Stimulated activated CD8-positive, alpha-beta memory T cell treated with anti-CD3 and anti-CD28 coated beads, Interleukin-2, amount 100 ng/mL, for 48 hours (primary cell): ENCODE measurements at places on chromosomes 12 and 14.

DNA sequence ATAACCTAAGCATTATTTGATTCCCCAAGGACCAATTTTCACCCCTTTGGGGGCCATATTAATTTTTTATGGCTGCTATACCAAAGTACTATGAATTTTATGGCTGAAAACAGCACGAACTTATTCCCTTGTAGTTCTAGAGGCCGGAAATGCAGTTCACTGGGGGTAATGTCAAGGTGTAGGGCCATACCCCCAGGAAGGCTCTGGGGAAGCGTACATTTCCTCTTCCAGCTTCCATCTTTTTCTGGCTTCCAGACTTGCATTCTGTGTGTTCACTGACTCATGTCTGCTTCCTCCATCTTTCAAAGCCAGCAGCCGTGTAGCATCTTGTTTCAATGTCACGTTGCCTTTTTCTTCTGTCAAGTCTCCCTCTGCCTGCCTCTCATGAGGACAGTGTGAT lies 133.5 kb downstream of the BICD1 start:
- DNase-seq = no peak

- DNase-seq = no peak
Measured at GRCh38 chr14:71246539-71246938, 339.3 kb downstream of the PCNX1 start.

- no peak for DNase-seq
Measured at GRCh38 chr12:128052331-128052730, 214.6 kb upstream of the TMEM132C start.

DNA sequence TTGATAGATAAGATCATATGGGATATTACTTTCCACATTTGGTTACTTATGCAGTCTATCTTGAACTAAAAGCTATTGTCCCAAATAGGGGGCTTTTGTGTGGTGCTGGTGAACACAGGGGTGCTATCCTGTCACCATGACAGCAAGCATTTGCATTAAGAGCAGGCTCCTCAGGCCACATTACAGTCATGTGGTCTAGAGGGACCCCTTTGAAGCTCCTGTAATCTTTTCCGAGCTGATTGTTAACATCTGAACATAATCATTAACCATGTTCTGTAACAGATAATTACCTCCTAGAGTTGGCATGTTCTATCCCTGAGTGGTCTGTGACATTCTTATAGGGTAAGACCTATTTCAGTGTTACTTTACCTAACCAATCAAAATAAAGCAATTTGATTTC lies 178.8 kb downstream of the KTN1 start:
- DNase-seq = no peak

DNA sequence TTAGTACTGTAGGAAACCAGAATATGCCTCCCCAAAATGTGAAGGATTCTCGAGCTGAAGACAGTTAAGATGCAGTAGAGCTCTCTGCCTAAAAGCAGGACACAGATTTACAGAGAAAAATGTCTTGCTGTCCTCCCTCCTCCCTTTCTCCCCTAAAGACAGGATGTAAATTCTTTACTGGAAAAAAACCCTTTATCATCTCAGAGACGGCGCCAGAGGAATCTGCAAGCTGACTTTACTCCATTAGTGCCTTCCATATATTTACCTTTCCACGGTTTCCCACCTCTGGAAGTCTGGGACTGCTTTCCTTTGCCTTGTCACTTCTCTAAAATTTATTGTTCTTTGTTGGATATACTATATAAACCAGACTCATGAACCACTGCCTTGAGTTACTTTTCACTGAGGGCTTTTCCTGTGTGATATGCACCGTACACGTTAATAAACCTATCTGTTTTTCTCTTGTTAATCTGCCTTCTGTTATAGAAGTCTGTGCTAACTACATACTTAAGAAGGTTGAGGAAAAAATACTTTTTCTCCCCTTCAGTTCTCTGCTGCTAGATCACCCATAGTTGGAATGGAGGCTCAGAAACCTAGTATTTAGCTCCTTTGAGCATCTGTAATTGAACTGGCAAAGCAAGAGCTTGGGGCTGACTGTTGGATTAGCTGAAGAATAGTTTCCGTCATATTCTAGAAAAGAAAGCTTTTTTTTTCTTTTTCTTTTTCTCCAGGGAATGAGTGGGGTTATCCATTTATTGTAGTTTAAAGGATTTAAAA lies 99.9 kb downstream of the RAD51B start:
- DNase-seq = no peak

DNA sequence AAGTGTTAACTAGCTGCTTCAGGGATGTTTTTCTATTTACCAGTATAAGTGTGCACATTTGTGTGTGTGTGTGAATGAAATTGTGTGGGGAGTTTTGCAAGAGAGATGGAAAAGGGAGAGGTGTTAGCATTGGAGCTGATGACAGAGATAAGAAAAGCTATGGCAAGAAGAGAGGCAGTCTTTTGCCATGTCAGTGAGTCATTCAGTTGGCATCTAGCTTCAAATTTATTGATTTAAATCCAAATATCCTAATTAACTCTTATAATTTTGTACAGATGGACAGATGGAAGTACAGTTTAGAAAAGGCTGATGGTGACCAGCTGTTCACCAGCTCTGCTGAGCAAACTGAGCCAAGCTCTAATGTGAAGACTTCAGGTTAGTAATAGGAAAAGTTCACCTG lies 3.3 kb upstream of the BHLHE41 start:
- no peak for DNase-seq

GRCh38 chr12:87428701-87429277 lies 600.4 kb downstream of the C12orf50 start:
- DNase-seq = no peak

DNA sequence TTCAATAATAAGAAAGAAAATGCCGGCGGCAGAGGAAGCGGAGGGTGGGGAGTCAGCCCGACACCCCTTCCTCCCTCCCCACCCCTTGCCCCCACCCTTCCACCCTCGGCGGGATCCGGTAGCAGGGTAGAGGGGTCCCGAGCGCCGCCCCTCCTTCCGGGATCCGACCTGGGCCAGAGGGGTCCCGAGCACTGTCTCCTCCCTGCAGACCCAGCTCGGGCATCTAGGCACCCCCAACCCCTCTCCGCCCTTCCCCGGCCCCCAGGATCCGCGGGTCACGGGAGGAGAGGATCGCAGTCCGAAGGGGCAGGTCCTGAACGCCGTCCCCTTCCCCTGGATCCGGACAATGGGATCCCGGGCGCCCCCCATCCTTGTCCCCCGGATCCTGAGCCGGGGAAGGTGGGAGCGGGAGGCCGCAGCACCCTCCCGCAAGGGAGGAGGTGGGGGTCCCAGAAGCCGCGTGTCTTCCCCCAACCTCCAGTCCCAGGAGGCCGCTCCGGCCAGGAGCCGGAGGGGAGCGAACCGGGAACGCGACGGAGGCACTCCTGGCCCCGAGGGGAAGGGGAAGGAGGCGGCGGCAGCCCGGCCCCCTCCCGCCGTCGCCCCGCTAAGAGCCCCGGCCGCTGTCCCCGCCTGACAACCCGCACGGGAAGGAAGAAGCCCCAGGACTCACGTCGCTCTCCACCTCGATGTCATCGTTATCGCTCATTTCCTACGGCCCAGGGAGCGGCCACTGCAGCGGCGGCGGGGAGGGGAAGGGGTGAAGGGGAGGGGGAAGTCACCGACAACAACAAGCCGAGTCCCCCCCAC lies 481 bp downstream of the MAX start:
- peak; percentile 14 for DNase-seq

DNA sequence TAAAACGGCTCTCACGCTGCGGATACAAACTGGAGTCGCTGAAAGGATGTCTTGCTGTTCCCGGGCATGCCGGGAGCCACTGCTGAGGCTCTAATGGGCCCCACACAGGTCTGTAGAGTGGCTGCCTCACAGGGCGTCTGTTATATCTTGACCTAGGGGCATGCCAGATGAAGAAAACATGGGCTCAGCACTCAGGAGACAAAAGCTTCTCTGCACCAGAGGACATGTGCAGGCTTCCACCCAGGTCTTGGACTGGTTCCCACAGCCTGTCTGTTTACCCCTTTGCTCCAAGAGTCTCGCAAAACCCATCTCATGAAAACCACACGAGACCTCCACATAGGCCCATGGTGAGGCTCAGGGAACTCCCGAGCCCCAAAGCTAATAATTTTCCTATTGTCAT lies 134.2 kb downstream of the RPS29 start:
- DNase-seq = no peak

DNA sequence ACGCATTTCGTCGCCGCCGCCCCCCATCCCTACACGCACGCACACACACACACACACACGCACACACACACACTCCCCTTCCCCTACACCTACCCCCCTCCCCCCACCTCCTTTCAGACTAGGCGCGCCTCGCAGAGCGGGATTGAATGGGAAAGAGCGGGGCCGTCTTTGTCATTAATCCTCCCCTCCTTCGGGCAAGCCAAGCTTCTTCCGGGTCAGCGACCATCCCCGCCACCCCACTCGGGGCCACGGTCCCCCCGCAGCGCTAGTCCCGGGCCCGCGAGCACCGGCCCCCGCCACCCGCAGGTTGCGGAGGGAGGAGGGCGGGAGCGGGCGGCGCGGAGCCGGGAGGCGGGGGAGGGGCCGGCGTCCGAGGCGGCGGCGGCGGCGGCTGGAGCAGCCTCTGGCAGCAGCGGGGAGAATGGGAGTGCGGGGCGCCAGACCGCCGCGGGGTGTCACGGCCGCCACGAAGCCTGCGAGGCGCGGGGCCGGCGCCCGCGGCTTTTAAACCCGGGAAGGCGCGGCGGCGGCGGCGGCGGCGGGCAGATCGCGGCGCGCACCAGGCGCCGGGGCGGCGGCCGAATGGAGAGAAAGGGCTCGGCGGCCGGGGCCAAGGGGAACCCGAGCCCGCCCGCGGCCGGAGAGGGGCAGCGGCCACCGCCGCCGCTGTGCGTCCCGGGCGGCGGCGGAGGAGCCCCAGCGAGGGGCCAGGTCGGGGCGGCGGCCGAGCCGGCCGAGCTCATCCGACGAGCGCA lies at the start of gene TTC9:
Gene TTC9 (plus strand): TSS at position 369 of the 755 bp plus-strand sequence. CDS start 214 bp downstream, at position 583.
- no peak for DNase-seq

DNA sequence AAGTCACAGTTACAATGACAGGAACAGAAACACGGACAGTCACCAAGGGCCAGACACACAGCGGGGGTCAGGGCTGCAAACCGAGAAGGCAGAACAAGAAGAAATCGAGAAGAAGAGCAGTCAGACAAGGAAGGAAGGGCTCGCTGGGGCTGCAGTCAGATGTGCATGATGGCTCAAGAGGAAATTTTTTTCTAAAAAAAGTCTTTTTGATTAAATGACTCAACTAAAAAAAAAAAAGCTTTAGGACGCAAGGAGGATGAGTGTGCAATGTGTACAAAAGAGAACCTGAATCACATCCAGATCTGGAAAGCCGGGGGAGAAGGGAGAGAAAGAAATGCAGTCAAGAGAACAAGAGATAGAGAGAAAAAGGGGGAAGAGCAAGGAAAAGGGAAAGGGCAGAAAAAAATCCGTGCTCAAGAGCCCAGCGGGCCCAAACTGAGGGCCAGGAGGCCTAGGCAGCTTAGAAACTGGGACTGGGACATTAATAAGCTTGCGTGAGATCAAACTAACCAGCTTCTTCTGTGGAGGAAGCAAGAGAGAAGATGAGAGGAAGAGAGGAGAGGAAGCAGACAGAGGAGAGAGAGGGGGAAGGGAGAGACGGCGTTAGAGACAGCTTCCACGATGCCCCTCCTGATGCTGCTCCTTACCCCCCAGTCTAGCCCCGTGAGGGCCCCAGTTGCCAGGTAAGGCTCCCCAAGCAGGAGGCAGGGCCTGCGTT lies 6.7 kb downstream of the IFFO1 start:
- no peak for DNase-seq

- DNase-seq = no peak
Measured at GRCh38 chr12:68139941-68140340, 19.6 kb downstream of the IFNG start.

DNA sequence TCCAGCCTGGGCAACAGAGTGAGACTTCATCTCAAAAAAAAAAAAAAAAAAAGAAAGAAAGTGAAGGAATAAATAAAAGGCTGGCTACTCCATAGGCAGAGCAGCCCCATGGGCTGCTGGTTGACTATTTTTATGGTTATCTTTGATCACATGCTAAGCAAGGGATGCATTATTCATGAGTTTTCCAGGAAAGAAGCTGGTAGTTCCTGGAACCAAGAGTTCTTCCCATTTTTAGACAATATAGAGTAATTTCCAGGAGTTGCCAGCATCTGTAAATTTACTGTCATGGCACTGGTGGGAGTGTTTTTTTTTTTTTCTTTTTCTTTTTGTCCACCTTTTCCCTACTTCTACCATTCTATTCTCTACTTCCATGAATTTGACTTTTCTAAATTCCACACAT lies 24.2 kb downstream of the FGD4 start:
- DNase-seq = no peak

- DNase-seq = no peak
Measured at GRCh38 chr12:55619354-55620138, 17.1 kb upstream of the OR10P1 start.

DNA sequence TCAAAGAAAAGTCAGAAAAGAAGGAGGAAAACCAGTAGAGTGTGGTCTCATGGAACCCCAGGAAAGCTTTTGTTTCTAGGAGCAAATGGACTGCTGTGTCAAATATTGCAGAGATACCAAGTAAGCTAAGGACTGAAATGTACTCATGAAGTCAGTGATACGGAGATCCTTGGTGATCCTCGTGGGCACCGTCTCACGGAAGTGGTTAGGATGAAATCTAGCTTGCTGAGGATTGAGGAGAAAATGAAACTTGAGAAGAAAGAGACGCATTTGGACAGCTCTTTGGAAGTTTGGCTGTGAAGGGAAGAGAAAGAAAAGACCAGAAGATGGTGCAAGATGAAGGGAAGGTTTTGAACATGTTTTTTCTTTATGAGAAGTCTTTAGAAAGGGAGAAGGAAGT lies 104.0 kb upstream of the CCND2 start:
- DNase-seq = no peak

DNA sequence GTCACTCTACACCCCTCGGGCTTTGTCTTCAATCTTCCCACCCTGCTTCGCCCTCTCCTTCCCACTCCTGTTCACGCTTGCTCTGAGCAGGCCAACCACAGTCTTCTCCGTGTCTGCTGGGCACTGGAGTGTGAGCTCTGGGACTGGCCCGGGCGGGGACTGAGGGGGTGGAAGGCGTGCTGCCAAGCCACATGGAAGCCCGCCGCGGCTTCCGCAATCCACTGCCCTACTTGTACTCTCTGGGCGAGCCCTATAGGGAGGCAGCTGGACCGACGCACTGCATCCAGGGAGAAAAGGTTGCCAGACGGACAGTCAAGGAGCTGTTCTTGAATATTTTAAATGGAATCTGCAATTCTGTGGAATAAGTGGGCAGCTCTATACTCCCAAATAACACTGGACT lies 24.8 kb downstream of the GOLGA3 start:
- no peak for DNase-seq

DNA sequence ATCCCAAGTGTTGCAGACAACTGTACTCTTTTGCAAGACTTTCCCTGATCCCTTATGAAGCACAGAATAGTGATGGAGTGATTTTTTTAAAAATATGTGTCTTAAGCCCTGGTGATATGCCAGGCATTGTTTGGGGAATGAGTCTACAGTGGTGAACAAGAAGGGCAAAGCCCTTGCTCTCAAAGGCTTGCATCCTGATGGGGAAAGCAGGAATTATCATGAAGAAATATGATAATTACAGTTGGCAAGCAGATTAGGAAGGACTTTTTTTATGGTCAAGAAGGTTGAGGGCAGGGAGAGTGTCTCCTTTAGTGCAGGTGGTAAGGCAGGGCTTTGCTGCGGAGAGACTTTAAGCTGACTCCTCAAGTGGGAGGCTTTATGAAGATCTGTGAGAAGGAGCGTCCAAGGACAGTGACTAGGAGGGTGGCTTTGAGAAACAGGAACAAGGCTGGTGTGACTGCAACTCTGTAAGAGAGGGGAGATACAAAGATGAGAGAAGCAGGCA lies 100.2 kb downstream of the SYNE2 start:
- no peak for DNase-seq
